ENCODE measurements at places on chromosomes 12 and 14.

DNA sequence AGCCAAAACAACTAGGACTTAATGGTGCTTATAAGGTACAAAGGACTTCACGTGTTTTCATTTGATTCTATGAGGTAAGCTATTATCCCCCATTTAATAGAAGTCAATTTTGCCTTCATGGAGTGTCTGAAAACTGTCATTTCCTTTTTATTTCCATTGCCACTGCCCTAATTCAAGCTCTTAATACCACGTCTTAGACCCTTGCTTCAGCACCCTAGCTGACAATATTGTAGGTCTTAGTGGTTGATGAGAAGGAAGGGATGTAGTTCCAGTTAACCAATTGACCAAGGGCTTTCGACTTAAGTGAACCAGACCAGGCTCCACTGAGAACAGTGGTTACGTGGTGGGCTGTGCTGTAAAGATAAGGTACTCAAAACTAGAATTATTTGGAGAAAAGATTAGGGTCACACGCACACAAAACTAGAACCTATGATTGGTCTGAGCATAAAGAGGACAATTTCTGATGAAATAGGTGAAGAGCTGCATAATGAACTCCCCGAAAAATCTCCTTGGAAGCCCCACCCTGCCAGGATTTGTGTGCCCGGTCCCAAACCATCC is 9.6 kb upstream of the ASIC1 start:
- DNase-seq: no peak

- DNase-seq: no peak
These were observed 27.1 kb upstream of the BCDIN3D start for GRCh38 chr12:49869816-49870500.

- no peak for DNase-seq
These were observed 8.4 kb downstream of the RAPGEF3 start for GRCh38 chr12:47750229-47750798.

GRCh38 chr14:101496776-101497683 is 64.3 kb upstream of the DIO3 start:
- DNase-seq: no peak

GRCh38 chr12:31620311-31620710 is 29.4 kb upstream of the DENND5B start:
- DNase-seq: no peak

DNA sequence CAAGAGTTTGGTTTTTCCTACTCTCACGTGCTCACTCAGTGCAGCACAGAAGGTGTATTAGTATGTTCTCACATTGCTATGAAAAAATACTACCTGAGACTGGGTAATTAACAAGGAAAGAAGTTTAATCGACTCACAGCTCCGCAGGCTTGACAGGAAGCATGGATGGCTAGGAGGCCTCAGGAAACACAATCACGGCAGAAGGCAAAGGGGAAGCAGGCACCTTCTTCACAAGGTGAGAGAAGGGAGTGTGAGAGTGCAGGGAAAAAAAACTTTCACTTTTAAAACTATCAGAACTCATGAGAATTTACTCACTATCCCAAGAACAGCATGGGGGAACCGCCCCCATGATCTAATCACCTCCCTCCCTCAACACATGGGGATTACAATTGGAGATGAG is 185.8 kb upstream of the TMPO start:
- no peak for DNase-seq

DNA sequence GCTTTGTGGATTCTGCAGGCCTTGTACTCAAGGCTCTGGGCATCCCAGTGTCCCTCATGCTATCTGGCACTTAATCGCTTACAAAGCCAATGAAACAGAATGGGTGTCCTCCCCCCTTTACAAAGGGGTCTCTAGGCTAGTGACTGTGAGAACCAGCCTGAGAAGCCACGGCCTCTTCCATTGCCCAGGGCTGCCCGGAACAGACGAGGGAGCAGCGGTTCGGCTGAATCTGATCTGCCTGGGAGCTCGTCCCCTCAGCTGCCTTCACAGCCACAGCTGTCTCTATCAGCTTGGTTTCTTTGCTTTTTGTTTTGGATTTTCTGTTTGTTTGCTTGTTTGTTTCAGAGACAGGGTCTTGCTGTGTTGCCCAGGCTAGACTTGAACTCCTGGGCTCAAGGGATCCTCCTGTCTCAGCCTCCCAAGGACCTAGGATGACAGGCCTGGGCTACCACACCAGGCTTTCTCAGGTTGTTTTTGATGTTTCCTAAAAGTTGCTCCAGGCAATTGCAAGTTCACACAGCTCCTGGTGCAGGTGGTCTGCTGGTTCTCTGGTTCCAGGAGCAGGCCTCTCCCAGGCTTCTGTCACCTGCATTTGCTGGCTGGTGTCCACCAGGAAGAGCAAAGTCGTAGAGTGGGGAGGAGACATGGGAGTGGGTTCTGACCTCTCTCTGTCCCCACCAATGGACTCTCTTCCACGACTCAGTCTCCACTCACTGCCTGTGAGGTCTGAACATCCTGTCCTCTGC is 10.9 kb upstream of the RIN3 start:
- no peak for DNase-seq

DNA sequence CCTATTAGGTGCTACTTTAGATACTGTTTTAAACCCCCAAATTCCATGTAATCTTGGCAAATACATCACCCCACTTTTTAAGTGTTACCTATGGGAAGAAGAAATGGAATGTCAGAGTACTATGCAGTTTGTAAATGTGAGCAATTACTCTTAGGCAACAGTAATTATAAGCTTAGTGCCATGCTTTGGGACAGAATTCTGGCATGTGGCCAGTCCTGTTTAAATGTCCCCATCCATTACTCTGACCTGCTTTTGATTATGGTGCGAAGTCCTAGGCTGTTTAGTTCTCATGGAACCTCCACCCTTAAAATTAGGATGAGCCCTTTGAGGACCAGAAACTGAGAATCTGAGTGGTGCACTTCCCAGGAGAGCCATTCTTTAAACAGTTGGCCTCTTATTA is 321.4 kb upstream of the RGS6 start:
- DNase-seq: no peak

Measured in iPS DF 19.7 (cell line).